Stimulated activated CD4-positive, alpha-beta T cell treated with anti-CD3 and anti-CD28 coated beads, TNF-alpha, amount 100 ng/mL, for 4 hours (primary cell): ENCODE measurements at places on chromosomes 7 and 10.
A peak's percentile ranks its signal among the peaks of the same experiment; 100 is the strongest.

- no peak for DNase-seq
Observed at GRCh38 chr7:3082831-3083230, 39.2 kb upstream of the CARD11 start.

DNA sequence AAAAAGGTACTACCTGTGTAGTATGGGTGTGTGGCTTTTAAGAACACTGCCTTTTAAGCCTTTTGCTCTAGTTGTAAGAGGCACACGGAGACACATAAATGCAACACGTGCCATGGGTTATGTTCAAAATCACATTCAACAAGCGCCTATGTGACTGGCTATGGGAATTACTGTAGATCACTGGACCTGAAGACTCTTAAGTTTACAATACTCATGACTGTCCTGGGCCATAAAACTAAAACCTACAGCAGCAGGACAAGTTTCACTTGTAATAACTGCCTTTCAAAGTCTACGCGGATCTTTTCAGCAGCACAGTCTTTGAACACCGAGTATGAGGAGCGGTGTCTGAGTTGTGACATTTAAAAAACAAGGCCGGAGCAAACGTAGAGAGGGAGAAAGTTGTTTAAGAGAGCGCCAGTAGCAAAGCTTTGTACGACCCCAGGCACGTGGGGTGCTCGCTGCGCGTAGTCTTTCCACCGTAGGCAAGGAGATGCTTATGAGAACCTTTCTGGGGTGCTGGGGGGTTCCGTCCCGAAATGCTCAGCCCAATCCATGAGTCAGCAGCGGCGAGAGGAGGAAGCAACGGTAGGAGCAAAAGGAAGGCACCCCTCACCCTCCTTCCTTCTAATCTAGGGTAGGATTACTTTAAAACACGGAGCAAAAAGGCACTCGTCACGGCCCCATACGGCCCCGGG, 662 bp downstream of the DNAJC2 start:
- DNase-seq = peak; percentile 15

- DNase-seq = no peak
Observed at GRCh38 chr7:25923741-25924460, 228.1 kb upstream of the NFE2L3 start.

DNA sequence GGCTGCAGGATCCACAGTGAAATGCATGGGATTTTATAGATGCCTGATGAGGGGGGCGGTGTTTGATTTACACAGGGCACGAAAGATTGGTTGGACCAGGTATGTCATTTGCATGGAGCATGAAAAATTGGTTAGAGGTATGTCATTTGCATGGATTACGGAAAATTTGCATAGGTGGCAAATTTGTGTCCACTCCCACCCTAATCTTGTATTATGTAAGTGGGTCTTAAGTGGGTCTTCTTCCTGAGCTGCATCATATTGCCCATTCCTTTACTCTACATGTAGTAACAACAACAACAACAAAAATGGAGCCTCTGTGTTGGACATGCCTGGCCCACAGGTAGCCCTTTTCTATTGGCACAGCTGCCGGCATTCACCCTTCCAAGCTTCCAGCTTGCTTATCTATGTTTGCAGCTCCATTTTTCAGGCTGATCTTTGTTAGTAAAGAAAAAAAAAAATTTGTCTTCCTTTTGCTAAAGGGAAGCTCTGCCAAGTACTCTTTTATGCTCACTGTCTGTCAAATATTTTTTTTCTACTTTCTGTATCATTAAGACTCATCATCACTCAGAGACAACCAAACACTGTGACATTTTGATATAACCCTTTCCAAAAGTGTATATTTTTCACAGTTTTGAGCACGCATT, 10.3 kb upstream of the ZNF273 start:
- no peak for DNase-seq

- no peak for DNase-seq
Observed at GRCh38 chr7:22631730-22632129, 95.3 kb upstream of the IL6 start.

DNA sequence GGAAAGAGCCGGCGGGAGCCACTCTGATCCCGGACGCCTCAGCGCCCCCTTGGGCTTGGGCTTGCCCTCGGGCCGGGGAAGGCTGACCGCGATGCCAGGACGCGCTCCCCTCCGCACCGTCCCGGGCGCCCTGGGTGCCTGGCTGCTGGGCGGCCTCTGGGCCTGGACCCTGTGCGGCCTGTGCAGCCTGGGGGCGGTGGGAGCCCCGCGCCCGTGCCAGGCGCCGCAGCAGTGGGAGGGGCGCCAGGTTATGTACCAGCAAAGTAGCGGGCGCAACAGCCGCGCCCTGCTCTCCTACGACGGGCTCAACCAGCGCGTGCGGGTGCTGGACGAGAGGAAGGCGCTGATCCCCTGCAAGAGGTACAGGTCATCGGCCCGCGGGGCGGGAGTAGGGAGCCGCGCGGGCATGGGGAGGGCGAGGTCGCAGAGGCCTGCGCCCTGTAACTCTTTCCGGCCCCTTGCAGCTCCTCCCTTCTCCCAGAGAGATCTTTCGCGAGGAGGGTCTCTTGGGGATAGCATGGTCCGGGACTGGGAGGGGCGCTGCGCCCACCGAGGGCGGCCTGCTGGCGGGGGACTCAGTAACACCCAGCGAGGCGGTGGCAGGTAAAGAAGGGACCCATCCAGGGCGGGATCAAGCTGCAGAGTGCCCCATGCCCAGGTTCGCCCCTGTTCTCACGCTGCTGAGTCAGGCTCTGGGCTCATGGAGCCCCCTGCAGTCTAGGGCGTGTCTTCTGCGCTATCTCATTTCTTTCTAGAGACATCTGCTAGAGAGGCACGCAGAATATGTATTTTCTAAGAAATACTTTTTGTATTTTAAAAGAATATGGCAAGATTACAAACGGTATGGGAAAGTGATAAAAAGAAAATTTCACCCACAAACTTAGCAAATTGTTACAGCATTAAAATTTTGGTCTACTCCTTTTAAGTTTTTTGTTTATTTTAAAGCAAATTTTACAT, 687 bp downstream of the EPDR1 start:
- DNase-seq = no peak

DNA sequence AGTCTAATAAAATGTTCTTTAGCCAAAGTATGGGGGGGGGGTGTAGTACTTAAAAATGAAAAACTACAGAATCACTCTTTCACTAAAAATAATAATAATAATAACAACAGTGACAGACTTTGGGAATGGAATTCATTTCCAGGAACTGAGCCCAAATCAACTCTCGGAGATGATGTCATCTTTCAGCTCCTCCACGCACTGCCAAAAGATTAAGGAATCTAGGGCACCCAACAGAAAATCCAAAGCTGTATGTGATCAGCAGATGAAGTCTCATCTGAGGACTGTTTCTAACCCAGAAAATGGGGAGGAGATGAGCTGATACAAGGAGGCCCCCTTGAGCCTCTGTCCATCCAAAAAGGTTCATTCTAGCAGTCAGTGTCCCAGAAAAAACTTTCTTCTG, 54.5 kb downstream of the GRB10 start:
- DNase-seq = no peak

DNA sequence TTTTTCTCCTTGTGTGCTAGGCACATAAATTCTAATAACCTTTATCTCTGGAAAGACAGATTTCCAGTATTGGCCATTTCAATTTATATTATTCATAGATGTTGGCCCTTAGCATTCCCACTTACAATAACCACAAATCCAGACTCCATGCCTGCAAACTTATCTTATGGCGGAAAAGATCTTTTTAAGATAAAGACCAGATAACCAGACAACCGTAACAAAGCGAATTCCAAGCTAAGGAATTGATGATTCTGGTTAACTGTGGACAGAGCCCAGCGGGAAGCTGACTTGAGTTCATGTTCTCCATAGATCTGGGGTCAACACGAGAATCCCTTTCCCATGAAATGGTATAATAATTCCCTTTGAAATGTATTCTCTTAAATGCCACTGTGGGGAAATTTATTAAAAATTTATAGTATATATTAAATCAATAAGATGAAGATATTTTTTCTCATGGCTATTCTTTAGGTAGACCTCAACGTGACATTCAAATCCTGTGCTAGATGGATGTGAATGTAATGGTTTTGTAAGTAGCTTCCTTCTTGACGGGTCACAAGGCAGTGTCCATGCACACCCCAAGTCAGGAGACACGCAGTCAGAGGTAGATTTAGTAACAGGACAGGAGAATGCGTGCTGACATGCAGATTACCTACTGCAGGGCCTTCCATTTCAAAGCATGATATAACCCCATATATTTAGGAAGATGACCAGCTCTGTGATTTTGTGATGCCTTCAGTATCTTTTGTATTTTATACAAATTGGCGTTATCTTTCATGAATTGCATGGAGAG, 37.7 kb upstream of the KLF6 start:
- DNase-seq = no peak

- no peak for DNase-seq
Observed at GRCh38 chr10:50498465-50498864, 125.3 kb downstream of the SGMS1 start.

- no peak for DNase-seq
Observed at GRCh38 chr7:142508251-142508650, 241.0 kb upstream of the PRSS1 start.

DNA sequence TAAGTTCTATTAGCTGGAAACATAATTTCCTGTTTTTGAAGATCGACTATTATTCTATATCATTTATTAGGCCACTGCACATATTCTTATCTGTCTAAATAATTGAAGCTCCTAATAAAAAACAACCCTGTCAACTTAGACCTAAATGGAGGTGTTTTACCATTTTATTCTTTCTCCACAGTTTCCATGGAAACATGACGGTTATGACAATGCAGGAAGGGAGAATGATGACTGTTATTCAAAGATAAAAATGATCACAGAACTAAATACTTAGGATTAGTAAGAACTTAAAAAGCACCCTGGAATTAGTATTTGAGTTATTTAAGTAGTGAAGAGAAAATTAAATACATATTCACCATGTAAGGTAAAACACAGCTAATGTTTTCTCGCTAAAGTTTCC, 119.9 kb upstream of the DKK1 start:
- DNase-seq = no peak

GRCh38 chr10:43904301-43904700, 255.6 kb upstream of the ZNF32 start:
- DNase-seq = no peak

GRCh38 chr10:11215471-11215870, 197.8 kb downstream of the CELF2 start:
- no peak for DNase-seq

- no peak for DNase-seq
Observed at GRCh38 chr7:72924386-72924732, 536 bp upstream of the POM121 start.

GRCh38 chr10:128642023-128642422, 515.8 kb upstream of the MKI67 start:
- no peak for DNase-seq

DNA sequence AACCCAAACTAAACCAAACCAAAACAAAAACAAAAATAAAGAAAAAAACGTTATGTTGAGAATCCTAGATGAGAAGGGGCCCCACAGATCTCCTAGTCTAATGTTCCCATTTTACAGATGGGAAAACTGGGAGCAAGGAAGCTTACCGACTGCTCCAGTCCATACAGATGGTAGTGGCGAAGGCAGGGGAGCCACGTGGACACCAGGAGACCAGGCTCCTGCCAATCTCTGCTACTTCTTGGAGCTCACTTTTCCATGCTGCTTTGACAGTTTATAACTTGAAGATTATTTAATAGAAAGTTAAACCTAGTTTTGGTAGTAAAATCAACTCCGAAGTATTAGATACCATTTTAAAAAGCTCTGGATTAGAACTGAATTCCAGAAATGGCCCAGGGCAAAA, 62.0 kb downstream of the GATA3 start:
- no peak for DNase-seq

DNA sequence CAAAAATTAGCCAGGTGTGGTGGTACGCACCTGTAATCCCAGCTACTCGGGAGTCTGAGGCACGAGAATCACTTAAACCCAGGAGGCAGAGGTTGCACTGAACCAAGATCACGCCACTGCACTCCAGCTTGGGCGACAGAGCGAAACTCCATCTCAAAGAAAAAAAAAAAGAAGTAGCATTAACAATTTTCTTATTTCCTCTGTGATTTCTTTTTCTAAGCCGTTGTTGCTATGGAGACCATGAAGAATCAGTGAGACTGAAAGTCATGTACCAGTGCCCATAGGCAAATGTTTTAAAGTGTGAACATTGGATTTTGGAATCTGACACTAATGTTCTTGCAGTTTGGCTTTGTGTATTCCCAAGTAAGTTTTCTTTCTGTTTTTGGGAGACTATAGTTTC, 18.4 kb upstream of the MAP3K8 start:
- DNase-seq = no peak

DNA sequence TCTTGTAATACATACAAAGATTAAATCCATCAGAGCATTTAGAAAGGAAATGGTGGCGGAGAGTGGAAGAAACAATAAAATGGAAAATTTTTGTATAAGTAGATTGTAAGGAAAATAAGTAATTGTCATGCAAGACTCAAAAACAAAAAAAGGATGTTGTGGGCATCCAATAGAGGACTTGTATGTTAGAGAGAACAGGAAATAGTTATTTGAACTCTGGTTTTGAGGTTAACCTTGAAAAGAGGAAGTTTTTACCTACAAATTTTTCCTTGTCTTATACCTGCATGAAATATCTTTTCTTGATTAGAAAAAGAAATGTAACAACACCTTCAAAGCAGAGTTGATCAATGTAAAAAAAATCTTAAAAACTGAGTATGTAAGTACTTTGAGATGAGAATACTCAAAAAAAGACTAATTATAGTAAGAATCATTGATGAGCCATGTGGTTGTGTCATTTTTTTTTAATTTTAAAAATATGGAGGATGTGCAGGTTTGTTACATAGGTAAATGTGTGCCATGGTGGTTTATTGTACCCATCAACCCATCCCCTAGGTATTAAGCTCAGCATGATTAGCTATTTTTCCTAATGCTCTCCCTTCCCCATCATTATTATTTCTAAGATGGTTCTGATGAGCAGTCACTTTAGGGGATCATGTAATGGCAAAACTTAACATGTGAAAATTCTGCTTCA, 11.9 kb downstream of the TMEM106B start:
- DNase-seq = no peak

DNA sequence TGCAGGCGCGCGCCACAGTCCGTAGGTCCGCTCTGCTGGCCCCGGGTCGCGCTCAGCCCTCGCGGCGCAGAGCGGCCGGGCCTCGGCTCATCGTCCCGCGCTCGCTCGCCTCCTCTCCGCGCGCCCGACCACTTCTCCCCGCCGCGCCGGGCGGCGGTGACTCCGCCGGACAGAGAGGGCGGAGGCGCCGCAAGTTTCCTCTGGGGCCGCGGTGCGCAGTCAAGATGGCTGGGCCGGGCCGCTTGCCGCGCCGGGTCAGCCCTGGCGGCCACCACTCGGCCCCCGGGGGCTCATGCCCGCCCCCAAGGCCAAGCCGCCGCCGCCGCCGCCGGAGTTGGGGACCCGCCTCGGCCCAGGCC, 441 bp downstream of the FZD8 start:
- DNase-seq = no peak
